ENCODE measurements at places on chromosomes 3 and 15. TPM values are rescaled to one million over a fixed set of nuclear protein-coding genes. Genes with fewer than 3 reads are reported as not detected.
A peak's percentile ranks its signal among the peaks of the same experiment; 100 is the strongest.

ROPN1B gene
- 1.3 TPM for total RNA-seq

WDR93 gene
- total RNA-seq: 0.48 TPM

SLC22A13 gene
- 0.29 TPM for total RNA-seq

SYNPR gene
- not detected for total RNA-seq

EXOSC7 gene
- 69.7 TPM for total RNA-seq

TRIM59 gene
- total RNA-seq: 19.7 TPM

STAC gene
- 3.7 TPM for total RNA-seq

TRIM71 gene
- total RNA-seq: not detected

MAP6D1 gene
- total RNA-seq: 1.1 TPM

MYRIP gene
- not detected for total RNA-seq

IQCF5 gene
- not detected for total RNA-seq

ADAMTSL3 gene
- not detected for total RNA-seq

EIF4G1 gene
- total RNA-seq: 164 TPM

CASR gene
- not detected for total RNA-seq

SERPINI1 gene
- 1.9 TPM for total RNA-seq

STT3B gene
- 186 TPM for total RNA-seq

- DNase-seq: peak; percentile 14
These were observed 225.8 kb downstream of the MYRIP start for GRCh38 chr3:40035177-40035576.

- DNase-seq: no peak
These were observed 155.0 kb upstream of the GPR149 start for GRCh38 chr3:154584974-154585373.

GRCh38 chr3:178895178-178895789 is 176.3 kb downstream of the ZMAT3 start:
- DNase-seq: no peak

GRCh38 chr15:63051156-63052066 is 8.9 kb downstream of the TPM1 start:
- peak; percentile 84 for DNase-seq

DNA sequence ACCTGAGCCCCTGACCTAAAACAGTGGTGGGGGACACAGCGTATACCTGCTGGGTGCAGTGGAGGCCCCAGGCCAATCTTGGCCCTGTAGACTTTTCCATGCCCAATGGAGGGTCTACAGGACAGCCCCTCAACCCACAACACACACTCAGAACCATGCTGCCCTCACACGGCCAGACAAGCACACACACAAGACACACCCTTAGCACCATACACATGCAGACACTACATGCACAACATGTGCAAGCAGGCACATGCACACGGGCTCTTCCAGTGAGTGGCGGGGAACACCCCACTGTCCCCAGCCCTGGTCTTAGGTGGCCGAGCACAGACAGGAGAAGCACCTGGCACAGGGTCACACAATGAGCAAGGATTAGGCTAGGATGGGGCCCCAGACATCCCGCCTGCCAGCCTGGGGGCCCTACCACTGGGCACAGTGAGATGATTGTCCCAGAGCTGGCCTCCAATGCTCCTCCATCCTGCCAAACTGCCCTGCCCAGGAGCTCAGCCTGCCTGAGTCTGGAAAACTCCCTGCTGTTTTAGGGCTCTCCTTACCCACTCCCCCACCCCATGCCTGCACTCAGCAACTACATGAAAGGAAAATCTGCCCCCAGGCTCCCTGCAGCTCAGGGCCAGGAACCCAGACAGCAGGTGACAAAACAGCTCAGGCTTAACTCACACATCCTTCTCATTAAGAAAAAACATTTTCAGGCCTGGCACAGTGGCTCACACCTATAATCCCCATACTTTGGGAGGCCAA is 15.8 kb downstream of the IQSEC1 start:
- no peak for DNase-seq

GRCh38 chr3:43879166-43879565 is 188.4 kb downstream of the ABHD5 start:
- DNase-seq: no peak

- peak; percentile 28 for DNase-seq
These were observed 77.7 kb downstream of the CEMIP start for GRCh38 chr15:80856809-80857377.

GRCh38 chr3:116951610-116952009 is 242.0 kb downstream of the TUSC7 start:
- DNase-seq: no peak

DNA sequence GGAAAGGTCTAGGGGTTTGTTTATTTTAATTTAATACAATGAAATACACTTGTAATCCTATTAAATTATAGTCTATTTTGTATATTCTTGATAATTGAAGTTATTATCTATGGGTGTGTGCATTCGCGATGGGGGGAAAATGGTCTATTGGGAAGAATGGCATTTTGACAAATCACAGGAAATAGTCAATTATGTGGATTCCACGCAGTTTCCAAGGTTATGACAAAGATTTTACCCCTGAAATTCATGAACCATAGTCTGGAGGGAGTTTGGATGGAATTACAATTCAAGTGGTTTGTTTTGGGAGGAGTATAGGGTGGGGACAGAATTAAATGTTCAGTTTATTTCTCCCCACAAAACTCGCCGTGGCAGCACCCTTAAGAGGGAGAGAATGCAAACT is 66.5 kb downstream of the RBMS3 start:
- DNase-seq: peak; percentile 44

GRCh38 chr3:194779729-194780224 is 94.1 kb downstream of the FAM43A start:
- DNase-seq: peak; percentile 56

DNA sequence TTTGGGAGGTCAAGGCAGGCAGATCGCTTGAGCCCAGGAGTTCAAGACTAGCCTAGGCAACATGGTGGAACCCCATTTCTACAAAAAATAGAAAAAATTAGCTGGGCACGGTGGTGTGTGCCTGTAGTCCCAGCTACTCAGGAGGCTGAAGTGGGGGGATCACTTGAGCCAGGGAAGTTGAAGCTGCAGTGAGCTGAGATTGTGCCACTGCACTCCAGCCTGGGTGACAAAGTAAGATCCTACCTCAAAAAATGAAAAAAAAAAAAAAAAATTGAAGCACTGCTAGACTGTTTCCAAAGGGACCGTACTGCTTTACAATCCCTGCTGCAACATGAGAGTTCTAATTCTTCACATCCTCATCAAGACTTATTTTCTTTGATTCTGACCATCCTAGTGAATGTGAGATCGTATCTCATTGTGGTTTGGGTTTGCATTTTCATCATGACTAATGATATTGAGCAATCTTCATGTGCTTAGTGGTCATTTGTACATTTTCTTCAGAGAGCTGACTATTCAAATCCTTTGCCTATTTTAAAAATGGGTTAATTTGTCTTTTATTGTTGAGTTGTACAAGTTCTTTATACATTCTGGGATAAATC is 10.8 kb downstream of the CMTM8 start:
- peak; percentile 94 for DNase-seq

DNA sequence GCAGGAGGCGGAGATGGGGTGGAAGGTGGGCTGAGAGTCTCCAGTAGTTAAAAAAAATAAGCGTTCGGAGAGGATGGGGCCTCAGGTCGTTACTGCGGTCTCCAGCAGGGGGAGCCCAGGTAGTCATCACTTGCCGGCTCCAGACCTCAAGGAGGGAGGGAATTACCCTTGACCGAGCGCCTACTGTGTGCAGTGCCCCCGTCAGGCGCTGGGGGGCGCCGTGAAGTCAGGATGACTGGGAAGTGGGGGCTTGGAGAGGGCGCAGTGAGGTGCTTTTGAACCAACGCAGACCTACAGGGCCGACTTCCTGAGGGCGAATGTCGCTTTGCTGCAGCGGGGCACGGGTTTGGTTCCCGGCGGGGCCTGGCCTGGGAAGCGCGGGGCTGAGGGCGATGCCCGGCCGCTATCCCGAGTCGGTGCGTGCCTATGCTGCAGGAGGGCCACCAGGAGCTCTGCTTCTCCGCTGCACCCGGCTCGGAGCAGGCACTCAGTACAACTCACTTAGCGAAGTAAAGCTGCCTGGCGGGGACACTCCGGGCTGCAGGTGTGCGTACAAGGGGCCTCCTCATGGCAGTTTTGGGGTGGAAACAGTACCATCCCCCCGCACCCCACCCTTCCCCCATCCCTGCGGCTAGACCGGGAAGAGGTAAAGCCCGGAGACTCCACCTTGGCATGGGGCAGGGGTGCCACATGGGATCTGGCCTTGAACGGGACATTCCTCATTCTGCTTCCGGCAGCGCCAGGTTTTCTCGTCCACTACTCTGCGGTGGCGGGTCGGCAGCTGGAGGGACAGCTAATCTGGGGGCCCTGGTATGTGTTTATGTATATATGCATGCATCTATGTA is 79.8 kb downstream of the RHCG start:
- DNase-seq: peak; percentile 60

GRCh38 chr15:53831907-53832770 is 72.7 kb upstream of the WDR72 start:
- DNase-seq: no peak

GRCh38 chr3:159916052-159916451 is 72.6 kb upstream of the IL12A start:
- DNase-seq: no peak

DNA sequence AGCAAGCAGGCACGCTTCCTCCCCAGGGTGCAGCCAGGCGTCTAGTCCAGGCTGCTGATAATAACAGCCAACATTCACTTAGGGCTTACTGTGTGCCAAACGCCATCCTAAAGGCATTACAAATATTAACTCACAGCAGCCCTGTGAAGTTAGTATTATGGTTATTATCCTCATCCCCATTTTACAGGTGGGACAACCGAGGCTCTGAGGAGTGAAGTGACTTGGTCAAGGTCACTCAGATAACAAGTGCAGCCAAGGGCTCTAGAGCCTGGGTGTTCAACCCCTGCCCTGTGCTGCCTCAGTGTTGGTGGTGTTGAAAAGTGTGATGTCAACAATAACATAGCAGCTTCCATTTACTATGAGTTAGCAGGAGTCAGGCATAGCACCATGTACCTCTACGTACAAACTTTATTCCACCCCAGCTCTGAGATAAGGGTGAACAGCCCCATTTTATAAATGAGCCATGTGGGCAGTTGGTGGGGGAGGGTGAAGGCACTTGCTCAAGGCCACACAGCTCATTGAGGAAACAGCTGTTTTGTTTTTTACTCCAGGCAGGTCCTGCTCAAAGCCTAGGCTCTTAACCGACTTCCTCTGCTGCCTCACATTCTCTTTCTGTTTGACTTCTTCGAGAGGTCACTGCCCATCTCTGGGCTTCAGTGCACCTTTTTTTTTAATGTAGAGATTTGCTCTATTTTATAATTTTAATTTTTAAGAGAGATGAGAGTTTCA is 24.0 kb upstream of the TRH start:
- DNase-seq: no peak

DNA sequence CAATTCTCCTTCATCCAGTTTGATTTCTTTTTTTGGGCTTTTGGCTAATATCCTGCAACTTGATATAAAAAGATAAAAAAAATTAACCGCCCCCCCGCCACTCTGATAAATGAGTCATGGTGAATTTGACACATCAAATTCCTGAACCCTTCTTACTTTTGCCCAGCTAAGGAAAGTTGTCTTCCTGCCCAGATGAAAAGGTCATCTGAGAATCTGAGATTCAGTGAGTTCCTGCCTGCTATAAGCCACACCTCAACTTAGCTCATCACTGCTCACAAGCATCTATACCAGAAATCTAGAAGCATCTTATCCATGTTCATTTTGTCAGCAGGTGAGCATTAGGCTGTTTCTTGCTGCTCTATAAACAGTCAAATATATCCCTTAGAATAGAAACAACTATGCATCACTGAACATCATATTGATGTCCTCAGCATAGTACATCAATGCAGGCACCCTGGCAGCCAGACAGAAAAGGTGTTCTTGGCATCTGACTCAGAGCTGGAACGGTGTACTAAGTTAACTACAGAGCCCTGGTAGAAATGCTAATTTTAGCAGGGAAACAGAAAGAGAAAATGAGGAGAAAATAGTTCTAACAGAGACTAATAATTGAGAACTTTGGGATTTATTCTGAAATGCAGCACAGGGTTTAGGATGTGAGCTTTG is 77.1 kb downstream of the SEMA6D start:
- no peak for DNase-seq

- peak; percentile 29 for DNase-seq
These were observed 13.2 kb downstream of the GREM1 start for GRCh38 chr15:32730677-32731654.

GRCh38 chr3:106213954-106214353 is 345.1 kb upstream of the CBLB start:
- DNase-seq: no peak

DNA sequence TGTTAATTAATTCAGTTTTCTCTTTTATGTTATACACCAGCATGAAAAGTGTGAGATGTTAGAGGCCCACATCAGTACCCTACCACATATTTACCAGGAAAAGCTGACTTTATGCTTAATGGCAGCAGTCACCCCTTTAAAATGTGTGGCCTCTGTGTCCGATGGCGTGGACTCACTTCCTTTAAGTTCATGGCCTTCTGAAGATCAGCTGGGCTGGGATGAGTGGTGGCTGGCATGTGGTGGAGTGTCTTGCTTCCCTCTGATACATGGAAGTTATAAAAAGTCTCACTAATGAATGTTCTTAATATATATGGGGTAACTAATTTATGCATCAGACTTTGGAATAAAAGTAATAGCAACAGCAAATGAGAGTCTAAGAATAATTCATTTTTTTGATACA is 32.1 kb downstream of the PPARG start:
- no peak for DNase-seq

DNA sequence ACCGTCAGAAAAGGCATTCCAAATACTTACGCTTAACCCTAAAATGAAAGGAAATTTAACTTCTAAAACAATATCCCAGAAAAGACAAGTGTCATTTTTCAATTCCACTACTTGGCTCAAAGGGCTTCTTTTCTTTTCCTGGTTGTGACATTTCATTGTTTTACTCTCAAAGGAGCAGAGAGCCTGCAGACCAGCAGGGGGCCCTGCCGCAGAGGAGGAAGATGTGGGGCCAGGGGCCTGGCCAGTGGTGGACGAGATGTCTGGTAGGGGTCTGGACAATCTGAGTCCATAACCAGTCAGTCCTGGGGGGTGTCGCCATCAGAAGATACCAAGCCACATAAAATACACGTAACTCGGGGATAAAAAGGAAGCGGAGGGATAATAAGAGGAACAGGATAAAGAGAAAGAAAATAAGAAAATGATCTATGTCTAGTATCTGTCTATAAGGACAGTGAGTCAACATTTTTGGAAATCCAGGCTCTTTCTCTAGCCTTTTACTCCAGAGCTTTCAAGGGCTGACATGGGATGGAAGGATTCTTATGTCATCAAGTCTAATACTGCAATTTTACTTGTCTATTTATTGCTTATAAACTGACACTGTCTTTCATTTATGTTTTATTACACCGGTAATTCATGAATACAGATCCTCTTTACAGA is 54.2 kb upstream of the ARHGEF3 start:
- peak; percentile 21 for DNase-seq

All from RPMI7951 (cell line).